ENCODE measurements at places on chromosomes 7 and 10.

GRCh38 chr10:54415483-54415882, 385.5 kb downstream of the PCDH15 start:
- no peak for DNase-seq

DNA sequence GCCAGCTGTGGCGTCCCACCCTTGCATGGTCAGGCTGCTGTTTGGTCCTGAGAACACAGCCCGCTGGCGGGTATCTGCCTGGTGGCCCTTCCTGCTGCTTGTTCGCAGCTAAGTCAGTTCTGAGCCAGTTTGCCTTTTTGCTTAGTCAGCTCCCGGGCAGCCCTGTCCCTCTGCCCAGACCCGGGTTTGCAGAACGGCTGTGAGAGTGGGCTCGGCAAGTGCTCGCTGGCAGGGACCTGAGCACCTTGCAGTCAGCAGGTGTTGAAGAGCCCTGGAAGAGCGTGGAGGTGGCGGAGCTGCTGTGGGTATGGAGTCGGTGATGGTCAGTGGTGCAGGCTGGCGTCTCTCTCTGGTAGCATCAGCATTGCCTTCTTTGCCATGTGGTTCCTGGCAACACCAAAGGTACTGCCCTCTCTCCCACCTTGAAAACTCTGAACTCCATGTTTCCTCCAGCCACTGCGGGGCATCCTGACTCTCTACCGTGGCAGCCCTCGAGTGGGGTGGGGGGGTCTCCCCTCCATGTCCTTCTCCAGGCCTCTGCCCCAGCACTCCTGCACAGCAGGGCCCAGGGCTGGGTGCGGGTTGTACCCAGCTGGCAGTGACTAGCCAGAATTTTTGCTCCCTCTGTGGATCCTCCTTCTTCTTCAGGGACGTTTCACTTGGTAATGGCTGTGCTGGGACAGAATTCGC, 4.6 kb downstream of the INPP5A start:
- DNase-seq = no peak

- no peak for DNase-seq
Measured at GRCh38 chr7:33563651-33564050, 341.7 kb upstream of the BMPER start.

DNA sequence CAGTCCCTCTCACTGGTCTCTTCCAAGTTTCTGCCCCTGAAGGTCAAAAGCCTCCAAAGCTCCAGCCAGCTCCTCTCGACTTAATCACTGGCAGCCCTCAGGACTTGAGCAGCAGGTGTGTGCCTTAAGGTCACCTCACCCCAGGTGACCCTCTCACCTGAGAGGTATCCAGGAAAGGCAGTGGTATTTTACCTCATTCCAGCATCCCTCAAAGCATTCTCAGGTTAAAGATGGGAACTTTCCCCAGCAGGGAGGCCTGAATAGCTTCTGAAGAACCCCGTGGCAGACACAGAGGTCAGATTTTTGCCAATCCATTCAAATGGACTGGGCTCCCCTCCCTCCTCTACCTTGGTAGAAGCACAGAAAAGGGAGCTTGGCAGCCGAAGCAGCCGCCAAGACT, 148.2 kb downstream of the GFRA1 start:
- no peak for DNase-seq

- DNase-seq = no peak
Measured at GRCh38 chr10:5094265-5095205, at the start of gene AKR1C3. AKR1C3 (plus strand) TSS chr10:5094414; CDS start chr10:5094445, 31 bp downstream.

DNA sequence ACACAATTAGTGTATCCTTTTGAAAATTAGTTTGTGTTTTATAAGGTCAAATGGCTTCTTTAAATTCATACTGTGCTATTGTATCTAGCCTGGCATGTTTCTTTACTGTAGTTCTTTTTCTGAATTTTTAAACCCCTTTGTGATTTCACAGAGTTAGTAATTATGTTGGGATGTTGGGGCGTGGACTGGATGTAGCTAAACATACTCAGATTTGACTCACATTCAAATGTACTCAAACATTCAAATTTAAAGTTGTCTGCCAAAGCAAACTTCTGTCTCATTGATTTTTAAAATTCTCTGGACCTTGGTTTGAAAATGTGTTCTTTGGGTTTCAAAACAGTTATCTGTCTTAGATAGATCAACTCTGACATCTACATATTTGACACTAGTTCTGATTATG, 7.2 kb upstream of the NRP1 start:
- DNase-seq = no peak

- no peak for DNase-seq
Measured at GRCh38 chr7:155456738-155457543, 988 bp upstream of the EN2 start.

DNA sequence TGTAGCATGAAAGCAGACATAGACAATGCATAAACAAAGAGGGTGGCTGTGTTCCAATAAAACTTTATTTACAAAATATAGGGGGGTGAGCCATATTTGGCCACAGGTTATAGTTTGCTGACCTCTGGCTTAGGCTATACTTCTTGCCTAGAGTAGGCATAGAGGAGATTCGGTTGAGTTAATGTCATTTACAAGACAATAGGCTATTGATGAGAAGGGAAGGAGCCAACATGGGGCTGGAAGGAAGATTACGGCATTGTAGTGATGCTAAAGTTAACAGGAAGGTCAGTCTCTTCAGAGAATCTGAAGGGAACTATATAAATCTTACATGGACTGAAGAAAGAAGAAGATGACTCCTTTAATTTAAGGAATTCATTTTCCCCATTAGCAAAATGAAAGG, 463.5 kb downstream of the HTR7 start:
- DNase-seq = no peak

GRCh38 chr7:47684728-47685127, 102.8 kb upstream of the TNS3 start:
- DNase-seq = no peak

DNA sequence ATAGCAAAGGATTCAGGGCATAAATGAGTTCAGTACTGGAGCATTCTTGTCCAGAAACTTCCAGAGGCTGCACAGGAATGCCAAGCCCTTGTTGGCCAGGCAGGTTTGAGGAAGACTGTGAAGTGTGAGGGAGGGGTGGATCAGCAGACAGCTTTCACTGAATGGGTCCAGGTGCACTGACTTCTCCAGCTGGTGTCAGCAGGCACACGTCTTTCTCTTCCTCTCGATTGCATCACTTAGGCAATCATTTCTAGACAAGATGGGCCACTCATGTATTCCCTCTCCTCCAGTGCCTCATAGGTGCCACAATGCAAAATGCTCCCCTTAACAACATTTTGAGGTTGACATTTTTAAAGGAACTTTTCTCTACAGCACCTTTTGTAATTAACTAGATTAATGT, 15.6 kb upstream of the PLEKHS1 start:
- peak; percentile 3 for DNase-seq

GRCh38 chr7:5455581-5456219, 32.1 kb upstream of the TNRC18 start:
- DNase-seq = no peak

DNA sequence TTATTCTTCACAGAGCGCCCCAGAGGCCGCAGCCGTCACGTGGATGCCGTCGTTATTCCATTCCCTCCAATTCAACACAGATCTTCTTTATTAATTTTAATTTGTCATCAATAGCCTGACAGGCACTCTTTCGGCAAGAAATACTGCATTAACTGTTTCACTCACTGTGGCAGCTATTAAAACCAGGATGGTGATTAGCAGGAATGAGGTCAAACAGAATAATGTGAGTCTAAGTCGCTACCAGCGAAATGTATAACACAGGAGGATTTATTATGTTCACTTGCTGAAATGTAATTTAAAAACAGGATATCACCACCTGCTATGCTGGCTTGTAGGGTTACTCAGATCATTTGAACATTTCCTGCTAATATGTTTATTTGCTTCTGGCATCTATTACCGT, 74.2 kb upstream of the MGMT start:
- DNase-seq = no peak

DNA sequence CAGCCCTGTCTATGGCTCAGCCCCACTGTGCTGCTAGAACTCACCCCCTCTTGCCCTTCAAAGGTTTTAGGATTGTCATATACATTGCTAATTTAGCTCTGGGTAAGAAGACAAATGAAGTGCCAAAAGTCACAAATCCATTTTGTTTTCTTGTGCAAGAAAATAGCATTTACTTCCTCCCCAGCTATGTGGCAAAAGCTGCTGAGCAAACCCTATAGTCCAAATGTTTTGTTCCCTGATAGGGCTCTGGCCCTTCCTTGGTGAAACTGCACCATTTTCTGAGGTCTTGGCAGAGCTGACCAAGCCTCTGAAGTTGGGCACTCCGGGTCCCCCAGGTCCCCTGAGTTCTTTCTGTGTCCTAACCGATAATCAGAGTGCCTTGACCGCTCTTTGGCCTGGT, 84.1 kb upstream of the GJD4 start:
- no peak for DNase-seq

GRCh38 chr7:53744403-53744760, 708.9 kb downstream of the POM121L12 start:
- no peak for DNase-seq

GRCh38 chr7:123749537-123749857, 694 bp upstream of the WASL start:
- peak; percentile 64 for DNase-seq

- DNase-seq = no peak
Measured at GRCh38 chr10:34288634-34289033, 526.5 kb downstream of the PARD3 start.

GRCh38 chr10:21501091-21501490, 24.4 kb downstream of the SKIDA1 start:
- DNase-seq = no peak

Data from NCI-H1417 treated with DMSO at 0.1 percent for 48 hours (cell line).